Activated T-cell treated with anti-CD3 and anti-CD28 coated beads, Interleukin-2, amount 50 U/mL, for 72 hours (primary cell): ENCODE measurements at places on chromosomes 1 and 21. TPM values are rescaled to one million over a fixed set of nuclear protein-coding genes. Genes with fewer than 3 reads are reported as not detected.

DNA sequence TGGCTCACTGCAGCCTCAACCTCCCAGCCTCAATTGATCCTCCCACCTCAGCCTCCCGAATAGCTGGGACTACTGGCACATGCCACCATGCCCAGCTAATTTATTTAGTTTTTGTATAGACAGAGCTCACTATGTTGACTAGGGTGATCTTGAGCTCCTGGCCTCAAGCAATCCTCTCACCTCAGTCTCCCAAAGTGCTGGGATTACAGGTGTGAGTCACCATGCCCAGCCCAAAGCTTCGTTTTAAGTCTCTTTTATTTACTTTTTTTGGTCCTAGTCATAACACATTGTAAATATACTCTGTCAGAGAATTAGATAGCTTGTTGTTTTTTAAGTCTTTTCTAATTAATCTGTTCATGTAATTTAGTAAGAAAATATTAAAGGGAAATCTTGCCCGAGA, 42.8 kb downstream of the KCNK1 start:
- no peak for DNase-seq

- no peak for DNase-seq
These were observed 6.8 kb upstream of the LY9 start for GRCh38 chr1:160789051-160789701.

DNA sequence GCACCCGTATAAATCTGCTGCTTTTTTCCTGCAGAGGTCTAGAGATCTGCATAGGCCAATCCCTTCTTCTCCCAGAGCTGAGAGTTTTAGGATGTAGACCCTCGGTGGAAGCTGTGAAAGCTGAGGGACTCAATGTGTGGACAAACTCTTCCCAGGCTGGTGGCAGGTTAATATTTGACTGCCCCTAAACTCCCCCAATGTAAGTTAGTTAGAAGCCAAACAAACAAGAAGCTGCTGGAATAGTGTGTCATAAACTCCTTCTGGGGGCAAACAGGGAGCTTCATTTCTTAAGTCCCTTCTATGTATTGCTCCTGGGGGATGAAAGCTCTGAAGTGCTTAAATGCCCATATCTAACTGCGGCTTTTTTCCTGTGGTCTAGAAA, 72.3 kb downstream of the SCMH1 start:
- no peak for DNase-seq

Gene CXADR
- 0.48 TPM for total RNA-seq

- no peak for DNase-seq
These were observed 9.4 kb downstream of the ZZZ3 start for GRCh38 chr1:77673030-77673429.

DNA sequence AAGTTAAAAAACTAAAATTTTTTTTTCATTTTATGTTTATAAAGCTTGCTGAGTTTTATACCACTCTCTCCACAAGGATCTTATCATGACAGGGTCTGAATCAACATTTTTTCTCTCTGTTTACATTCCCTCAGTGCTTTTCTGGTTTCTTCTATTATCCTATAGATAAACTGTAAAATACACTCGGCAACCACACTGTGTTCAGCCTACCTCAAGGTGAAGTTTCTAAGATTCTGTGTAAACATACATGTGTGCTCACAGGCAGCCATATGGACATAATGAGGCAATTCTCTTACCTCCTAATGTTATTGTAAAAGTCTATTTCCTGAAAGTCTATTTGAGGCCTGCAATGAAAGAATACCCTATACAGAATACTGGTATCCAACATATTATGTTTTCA, 114.6 kb downstream of the NTPCR start:
- no peak for DNase-seq

GRCh38 chr21:36716387-36716786, 17.5 kb downstream of the SIM2 start:
- DNase-seq = no peak
